ENCODE measurements at places on chromosomes 6 and 20.

DNA sequence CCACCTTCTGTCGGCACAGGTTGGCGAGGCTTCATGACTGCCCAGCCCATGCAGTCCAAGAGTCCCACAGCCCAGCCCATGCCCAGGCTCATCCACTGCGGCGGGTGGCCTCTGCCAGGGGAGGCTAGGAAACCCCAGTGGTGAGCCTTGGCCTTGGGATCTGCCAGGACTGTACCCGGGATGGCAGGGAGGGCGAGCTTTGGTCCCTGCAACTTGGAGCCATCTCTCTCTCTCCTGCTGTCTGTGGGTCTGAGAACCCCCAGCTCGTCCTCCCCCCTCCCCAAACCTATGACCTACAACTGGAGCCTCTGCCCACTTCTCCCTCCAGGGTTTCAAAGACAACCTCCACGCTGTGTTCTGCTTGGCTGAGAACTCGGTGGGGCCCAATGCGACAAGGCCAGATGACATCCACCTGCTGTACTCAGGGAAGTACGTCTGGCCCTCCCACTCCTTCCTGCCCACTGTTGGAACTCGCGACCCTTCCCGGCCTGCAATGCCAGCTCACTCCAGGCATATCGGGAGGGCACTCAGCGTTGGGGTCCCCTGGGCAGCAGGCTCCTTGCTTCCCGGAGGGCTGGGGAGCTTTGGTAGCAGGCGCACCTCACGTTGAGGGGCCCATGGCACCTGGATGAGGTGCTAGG lies 19.7 kb downstream of the NPEPL1 start:
- DNase-seq: no peak

DNA sequence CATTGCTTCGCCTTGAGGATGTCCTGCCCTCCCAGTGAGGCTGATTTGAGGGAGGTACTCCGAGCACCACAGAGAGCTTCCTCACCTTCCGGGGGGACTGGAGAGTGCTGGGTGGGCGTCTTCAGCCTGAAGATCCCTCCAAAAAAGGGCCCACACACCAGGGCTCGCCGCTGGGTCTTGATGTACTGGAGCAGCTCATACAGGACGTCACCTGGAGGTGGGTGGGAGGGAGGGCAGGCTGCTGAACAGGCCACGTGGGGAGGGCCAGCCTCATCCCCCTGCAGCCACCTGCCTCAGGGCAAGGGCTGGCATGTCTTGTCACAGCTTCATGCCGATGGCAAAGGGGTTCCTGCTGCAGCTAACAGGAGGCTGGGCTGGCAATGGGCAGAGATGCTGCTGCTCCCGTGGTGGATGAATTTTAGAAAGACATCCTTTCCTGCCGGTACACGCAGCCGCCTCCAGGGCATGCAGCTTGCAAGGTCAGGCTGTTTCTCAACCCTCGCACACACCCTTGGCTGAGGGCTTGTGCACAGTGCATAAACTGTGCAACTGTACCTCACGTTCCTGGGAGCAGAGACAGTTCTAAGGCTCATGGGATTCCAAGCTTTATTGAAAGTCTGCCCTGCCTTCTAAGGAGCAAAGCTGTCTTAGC lies 14.0 kb downstream of the ETV7 start:
- no peak for DNase-seq

DNA sequence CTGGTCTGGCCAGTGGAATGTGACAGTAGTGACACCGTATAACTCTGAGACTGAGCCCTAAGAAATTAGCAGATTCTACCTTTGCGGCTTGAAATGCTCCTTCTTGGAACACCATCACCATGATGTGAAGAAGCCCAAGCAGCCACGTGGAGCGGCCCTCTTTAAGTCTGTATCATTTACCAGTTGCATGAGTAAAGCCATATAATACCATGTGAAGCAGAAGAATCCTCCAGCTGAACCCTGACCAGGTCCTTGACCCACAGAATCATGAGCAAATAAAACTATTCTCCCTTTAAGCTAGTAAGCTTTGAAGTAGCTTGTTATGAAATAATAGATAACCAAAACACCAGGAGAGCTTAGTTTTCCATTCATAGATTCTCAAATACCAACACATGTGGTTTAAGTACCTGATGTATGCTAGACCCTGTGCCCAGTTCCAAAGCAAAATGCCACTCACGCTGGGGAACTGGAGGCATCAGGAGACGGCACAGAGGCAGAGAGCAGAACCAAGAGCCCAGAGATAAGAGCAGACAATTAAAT lies 56.8 kb upstream of the SLC32A1 start:
- no peak for DNase-seq

DNA sequence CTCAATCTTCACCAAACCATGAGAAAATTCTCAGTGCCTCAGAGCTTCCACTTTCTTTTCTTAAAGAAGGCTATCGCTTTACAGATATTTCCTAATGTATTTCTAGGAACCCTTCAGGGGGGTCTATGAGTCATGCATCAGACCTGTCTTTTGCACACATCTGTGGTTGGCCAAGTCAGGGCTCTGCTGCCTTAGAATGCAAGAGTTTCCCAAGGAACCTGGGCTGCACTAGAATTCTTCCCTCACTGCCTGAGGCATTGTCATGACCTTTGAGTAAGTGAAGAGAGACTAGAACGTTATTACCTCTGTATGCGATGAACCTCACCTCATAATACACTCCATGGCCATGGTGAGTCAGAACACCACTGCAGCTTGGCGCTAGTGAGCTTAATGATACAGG lies 365.0 kb upstream of the ID4 start:
- no peak for DNase-seq

- DNase-seq: no peak
Observed at GRCh38 chr6:112407101-112407590, 60.0 kb downstream of the RFPL4B start.

- no peak for DNase-seq
Observed at GRCh38 chr6:137219664-137220252, 573 bp upstream of the IFNGR1 start.

All from activated CD4-positive, alpha-beta T cell treated with anti-CD3 and anti-CD28 coated beads, Interleukin-2, amount 50 U/mL, for 48 hours (primary cell).